Activated CD8-positive, alpha-beta memory T cell treated with anti-CD3 and anti-CD28 coated beads for 48 hours (primary cell): ENCODE measurements at places on chromosomes 3 and 15.

DNA sequence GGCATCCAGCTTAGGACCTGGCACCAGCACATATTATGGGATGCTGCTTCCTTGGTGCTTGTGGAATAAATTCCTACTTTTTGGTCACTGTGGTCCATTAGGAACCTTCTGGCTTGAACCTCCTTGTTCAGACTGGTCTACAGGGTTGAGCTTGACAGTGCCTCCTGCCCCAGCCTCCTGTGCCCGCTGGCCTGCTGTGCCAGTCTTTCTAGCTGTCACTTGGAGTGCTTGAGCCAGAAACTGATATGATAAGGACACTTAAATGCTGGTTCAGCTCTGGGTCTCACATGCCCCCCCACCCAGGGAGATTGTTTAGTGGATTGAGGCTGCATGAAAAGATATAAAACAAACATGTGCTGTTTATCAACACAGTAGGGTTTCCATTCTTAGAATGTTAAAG lies 147.8 kb downstream of the SLCO3A1 start:
- no peak for DNase-seq

DNA sequence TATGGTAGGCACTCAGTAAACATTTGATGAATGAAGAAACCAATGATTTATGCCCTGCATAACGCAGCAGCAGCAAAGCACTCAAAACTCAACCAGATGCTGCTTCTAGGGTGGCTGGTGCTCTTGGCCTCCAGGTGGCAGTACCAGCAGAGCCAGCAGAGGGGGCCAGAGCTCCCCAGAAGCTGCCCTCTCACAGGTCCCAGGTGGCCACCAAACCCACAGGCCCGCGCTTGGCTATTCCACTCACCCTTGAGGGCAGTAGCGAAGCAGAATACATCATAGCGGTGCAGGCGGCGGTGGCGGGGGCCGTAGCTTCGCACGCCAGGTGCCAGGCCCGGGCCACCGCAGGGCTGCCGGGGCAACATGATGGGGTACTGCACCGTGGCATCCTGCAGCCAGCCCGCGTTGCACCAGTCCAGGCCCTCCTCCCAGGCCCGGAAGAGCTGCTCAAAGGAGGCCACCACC lies 16.6 kb downstream of the HAPLN3 start:
- DNase-seq: no peak

GRCh38 chr15:29274946-29275345 lies 5.3 kb upstream of the NSMCE3 start:
- no peak for DNase-seq

- no peak for DNase-seq
Measured at GRCh38 chr3:194532591-194532990, 45.8 kb upstream of the ATP13A3 start.

GRCh38 chr15:77986891-77987764 lies 90.4 kb downstream of the TBC1D2B start:
- DNase-seq: no peak

- no peak for DNase-seq
Measured at GRCh38 chr15:83977992-83978391, 257.6 kb upstream of the GOLGA6L4 start.
